ENCODE measurements at places on chromosomes 7 and 10.

DNA sequence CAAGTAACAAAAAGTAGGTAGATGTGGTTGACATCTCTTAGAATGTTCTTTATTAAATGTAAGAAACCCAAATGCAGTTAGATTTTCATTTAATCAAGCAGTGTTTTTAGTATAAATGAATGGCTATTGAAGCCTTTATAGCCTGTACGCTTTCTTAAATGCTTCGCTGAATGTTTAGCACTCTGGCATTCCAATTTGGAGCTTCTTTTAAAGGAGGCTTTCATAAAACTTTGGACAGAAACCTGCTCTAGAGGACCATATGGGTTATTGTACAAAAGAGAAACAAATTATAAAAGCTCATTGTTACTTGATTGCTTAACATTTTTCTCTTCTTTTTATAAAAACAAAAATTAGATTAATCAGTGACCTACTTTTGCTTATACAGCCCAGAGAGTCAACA lies 59.5 kb downstream of the KCND2 start:
- no peak for DNase-seq

- no peak for DNase-seq
Observed at GRCh38 chr7:84105586-84105985, 89.0 kb downstream of the SEMA3A start.

DNA sequence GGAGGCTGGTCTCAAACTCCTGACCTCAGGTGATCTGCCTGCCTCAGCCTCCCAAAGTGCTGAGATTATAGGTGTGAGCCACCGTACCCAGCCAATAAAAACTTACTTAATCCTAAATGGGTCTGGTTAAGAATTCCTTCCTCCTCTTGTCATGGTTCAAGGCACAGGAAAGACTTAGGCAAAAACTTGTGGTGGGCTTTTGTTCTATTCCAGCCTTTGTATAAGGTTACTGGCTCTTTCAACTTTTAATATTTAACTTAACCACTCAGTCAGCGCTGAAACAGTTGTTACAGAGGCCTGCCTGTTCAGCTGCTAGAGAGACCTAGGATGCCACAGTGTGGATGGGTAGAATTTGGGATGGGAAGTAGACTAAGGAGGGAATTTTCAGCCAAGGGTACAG lies 28.1 kb upstream of the GARS1 start:
- no peak for DNase-seq

GRCh38 chr7:1758028-1758858 lies 88.2 kb downstream of the ELFN1 start:
- DNase-seq: no peak

GRCh38 chr10:33869028-33869427 lies 534.6 kb upstream of the NRP1 start:
- no peak for DNase-seq

GRCh38 chr7:6507906-6508305 lies 43.4 kb downstream of the GRID2IP start:
- no peak for DNase-seq

GRCh38 chr7:140342727-140343514 lies 55.4 kb downstream of the SLC37A3 start:
- DNase-seq: no peak

- DNase-seq: no peak
Observed at GRCh38 chr10:104663076-104663475, 22.0 kb downstream of the SORCS3 start.

DNA sequence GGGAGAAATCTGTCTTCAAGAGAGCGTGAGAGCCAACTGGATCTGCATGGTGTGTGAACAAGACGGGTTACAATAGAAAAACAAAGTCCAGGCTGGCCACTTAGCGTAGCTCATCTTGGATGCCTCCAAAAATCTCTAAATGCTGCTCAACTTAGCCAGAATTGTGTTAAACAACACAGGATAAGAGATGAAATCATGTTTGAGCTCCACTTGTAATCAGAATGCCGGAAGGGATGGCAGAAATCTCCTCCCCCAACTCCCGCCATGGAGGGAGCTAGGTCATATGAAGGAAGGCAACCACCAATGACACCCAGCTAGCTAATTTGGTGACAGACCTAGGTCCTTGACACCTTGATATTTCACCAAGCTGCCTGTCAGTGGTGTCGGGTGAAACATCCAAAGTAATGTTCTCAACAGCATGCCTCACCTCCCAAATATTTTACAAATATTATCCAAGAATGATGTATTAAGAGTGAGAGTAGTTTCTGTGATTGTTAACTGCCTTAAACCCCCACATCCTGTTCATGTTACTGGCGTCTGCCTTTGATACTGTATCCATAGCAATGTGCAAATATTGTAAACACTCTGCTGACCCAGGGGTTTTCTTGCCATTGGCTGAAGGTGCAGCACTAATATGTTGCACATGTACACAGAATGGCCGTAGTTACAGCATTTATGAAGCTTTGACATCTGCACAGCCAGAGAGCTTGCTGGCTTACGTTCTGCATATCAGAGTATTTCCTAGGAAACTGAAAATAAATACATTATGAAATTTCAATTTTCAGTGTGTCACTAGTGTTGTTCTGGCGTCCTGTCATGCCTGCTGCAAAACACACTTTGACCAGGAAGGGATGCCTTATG lies 25.8 kb downstream of the TMEM254 start:
- no peak for DNase-seq

GRCh38 chr7:120949393-120949911 lies 1.1 kb upstream of the ING3 start:
- no peak for DNase-seq

GRCh38 chr10:46030091-46030937 lies at the start of gene NCOA4:
NCOA4 (minus strand) TSS chr10:46030623; CDS start chr10:46016680, 13,943 bp downstream.
- peak; percentile 89 for DNase-seq

GRCh38 chr10:127720903-127721302 lies 16.1 kb upstream of the FOXI2 start:
- no peak for DNase-seq

DNA sequence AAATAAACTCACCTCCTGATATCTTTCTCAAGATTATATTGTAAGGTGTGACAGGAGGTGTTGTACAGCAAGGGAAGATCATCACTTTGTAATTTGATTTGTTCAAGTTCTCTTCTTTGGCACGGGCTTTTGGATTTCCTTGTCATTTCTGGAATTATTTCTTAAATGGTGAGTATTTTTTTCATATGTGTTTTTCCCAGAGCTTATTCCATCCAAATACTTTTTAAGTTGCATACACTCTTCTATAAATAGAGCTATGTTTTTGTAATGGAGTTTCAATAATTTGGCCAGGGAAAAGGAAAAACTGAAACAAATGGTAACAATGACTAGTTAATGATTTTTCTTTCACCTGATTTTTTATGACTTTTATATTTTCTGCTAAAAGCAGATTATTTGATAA lies 92.5 kb downstream of the CFAP58 start:
- no peak for DNase-seq

DNA sequence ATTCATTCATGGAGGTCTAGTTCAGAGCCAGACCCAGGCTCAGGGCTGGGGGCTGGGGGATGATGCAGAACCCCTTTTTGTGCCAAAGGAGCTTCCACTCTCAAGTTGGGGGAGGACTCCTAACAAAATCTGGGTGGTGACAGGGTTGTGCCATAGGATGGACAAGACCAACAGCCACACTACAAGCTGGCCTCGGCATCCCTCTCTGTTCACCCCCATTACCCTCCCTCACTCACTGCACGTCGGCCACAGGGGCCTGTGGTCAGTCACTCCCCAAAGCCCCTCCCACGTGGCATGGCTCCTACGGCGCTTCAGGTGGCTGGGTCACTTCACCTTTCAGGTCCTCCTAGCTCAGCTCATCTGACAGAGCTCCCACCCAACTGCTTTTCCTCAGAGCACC lies 348.7 kb upstream of the ZMIZ1 start:
- DNase-seq: no peak

DNA sequence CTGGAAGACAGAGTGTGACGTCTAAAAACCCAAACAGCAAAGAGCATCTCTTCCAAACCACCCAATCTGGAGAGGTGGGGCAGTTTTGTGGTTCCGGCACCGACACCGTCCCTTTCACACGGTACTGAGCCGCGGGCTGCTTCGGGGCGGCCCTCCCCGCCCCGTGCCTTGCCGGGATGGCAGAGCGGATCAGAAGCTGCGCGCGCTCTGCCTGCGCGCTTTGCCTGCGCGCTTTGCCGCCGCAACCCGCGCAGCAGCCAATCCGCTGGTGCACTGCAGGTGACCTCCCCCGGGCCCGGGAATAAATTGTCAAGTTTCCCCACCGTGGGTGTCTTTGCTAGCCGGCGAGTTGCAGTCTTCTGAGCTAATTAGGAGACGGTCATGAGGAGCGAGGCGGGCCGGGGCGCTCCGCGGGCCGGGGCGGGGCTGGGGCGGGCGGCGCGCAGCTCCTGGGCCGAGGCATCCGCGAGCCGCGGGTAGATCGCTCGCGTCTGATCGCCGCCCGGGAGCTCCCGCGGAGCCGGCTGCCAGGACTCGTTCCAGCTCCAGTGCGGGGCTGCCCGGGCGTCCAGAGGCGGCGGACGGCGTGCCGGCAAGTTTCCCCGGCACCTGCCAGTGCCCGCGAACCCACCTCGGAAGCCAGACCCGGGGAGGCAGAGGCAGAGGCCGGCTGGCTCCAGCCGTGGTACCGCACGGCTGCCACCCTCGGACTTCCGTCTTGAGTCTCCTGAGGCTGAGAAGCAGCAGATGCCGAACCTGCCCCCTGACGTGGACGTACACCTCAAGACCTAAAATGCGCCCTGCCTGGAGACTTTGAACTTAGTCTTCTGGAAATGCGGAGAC lies 536.0 kb upstream of the GALNT17 start:
- DNase-seq: no peak

DNA sequence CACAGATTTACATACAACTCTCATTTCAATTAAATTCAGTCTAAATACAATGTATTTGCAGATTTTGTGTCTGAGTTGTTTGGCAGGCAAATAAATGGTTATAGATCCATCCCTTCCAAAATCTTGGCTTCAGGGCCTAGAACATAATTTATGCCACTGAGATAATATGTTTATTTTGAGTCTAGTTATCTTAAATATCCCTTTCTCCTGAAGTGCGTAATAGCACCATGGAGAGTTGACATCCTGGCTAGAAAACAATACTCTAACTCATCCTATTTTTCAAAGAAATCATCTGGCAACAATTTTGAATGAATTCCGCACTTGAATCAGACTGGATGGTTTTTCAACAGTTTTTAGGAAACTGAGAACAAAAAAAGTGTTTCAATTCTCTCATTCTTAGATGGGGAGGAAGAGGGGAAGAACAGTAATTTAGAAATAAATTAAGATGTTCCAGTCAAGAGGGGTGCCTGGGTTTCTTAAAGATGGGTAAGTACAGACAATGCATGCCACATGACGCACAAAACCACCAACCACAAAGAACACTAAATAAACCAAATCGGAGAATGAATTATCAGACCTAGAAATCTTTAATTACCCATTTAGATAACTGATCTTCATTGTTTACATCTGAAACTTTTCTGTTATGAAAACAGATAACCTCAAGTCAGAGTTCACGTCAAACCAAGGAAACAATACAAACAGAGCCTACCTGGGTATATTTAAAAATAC lies 228.7 kb upstream of the PTN start:
- no peak for DNase-seq

GRCh38 chr10:97328646-97329453 lies 5.7 kb downstream of the FRAT2 start:
- no peak for DNase-seq

- no peak for DNase-seq
Observed at GRCh38 chr10:89645742-89646172, 715 bp upstream of the PANK1 start.

GRCh38 chr7:66238773-66239466 lies 33.8 kb downstream of the TPST1 start:
- DNase-seq: no peak

GRCh38 chr7:127988751-127989150 lies 42.5 kb downstream of the LRRC4 start:
- no peak for DNase-seq

DNA sequence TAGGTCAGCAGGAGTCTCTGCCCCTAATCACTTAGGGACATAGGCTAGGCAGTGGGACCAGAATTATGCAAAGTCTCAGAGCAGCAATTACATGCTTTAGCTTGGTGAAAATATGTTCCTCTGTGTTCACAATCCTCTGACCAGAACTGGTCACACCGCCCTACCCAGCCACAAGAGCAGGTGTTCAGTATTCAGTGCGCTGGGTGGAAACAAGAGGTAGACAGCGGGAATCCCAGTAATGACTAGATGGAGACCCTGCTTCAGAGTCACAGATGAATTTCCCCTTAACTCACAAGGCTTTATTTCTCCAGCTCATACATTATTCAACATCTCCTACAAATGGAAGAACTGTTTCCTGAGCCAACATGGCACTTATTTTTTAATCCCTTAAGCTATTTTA lies 763.7 kb upstream of the POM121L12 start:
- no peak for DNase-seq

DNA sequence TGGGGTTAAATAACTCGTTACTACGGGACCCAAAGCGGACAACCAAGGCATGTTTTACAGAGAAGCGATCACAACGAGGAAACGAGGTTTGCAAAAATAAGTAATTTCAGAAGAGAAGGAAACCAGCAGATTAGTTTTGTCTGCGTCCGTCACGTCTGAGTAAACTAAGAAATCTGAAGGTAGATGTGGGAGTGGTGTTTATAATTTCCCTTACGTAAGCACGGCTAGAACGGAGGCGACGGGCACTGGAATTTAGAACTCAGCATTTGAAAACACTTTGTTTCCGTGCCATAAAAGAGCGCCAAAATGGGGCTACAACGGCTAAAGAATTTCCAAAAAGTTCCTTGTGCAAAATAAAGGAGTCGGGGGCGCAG lies 718 bp upstream of the UMAD1 start:
- DNase-seq: peak; percentile 30

GRCh38 chr7:46880508-46881196 lies 701.3 kb downstream of the TNS3 start:
- no peak for DNase-seq

GRCh38 chr7:105224884-105225651 lies 163.7 kb downstream of the SRPK2 start:
- no peak for DNase-seq

- no peak for DNase-seq
Observed at GRCh38 chr10:78770167-78771090, 298.3 kb upstream of the ZMIZ1 start.

DNA sequence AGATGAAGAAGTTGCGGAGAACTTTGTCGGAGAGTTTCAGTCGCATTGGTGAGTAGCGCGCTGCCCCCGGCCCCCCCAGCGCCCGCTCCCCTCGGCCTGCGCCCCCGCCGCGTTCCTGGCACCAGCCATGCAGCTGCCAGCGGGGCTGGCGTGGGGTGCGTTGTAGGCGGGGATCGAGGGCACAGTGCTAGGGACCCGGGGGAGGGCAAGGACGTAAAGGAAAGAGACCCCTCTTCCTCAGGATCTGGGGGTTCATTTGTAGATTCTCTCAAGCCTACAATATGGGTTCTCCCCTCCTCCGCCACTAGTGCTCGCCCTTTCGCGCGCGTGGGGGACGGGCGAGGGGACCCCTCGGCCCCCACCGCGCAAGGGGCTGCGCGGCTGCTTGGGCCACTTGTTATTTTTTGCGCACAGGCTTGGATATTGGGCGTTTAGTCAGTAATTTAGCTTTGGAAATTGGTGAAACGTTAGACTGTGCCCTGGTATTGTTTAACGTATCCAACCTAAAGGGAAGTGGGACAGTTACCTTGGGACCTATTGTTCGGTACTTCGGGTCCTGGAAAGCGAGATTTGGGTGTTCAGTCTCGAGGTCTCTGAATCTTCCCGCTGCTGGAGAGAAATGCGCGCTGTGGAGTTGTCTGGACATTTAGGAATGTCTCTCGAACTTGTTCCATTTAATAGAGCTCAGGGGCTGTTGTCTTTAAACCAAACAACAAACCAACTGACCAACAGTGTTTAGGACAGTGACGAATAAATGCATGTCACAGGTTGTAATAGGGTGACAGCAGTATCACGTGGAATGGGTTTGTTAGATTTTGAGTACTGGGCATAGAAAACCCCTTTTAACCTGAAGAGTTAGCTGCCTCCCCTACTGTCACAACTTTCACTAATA lies 796 bp downstream of the CDK14 start:
- DNase-seq: no peak

Data from activated T-helper 1 cell treated with anti-CD3 and anti-CD28 coated beads, Interleukin-2, amount 50 U/mL, for 16 hours (primary cell).